ENCODE measurements at places on chromosomes 4 and X. TPM values are rescaled to one million over a fixed set of nuclear protein-coding genes. Genes with fewer than 3 reads are reported as not detected.

DNA sequence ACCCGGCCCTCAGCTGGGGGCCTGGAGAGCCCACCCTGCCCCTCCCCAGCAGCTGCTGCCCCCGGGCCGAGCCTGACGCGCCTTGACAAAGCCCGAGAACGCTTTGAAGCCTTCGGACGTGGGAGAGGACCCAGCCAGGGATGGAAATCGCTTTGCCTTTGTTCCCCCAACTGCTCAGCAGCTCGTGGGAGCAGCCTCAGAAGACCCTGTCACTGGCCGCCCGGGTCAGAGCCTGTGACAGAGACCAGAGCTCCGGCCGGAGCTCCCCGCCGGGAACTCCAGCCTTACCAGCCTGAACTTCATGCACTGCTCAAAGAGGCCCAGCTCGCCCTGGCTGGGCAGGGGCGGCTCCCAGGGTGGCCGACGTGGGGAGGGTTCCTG, 2.6 kb upstream of the SLC6A8 start:
- no peak for DNase-seq

- no peak for DNase-seq
These were observed 156.6 kb upstream of the TLL1 start for GRCh38 chr4:165716472-165716871.

DNA sequence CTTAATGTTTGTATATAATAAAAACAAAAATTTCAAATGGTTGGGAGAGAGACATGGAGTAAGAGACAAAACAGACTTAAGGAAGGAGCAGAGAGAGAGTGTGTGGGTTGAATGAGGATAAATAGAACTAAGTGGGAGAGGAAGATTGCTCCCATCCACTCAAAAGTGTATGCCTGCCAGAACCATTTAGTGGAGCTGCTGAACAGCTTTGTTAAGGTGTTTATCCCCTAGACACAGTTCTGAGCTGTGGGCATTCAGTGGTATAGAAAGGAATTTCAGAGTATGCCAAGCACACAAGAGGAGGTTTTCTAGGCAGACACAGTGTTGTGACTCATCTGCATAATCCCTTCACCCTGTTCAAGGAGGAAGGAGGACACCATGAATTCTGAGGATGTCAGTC, 508.6 kb upstream of the EPHA5 start:
- no peak for DNase-seq

DNA sequence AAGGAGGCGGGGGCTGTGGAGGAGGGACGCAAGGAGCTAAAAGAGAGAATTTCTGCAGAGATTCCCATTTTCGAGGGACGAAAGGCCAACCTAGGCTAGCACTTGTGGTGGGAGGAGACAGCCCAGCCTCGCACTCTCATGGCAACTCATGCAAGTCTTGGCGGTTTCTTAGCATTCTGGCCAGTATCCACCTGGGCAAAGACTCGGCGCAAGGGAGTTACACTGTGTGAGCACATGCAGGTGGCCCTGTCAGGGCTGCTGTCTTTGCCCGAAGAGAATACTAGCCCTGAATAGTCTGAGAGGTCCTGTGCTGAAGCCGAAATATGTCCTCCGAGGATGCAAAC, 15.5 kb downstream of the MCF2 start:
- no peak for DNase-seq

GRCh38 chrX:55342533-55343501, 78.1 kb upstream of the PAGE3 start:
- DNase-seq: peak; percentile 56

- DNase-seq: no peak
These were observed 795.4 kb upstream of the MAGEB2 start for GRCh38 chrX:29419774-29420553.

NDST3 gene
- 0.10 TPM for polyA plus RNA-seq
